ENCODE measurements at places on chromosomes 7 and 10.

GRCh38 chr7:16684935-16685334, 39.0 kb downstream of the BZW2 start:
- DNase-seq: no peak

- no peak for DNase-seq
Measured at GRCh38 chr7:33278095-33278494, 148.7 kb downstream of the BBS9 start.

DNA sequence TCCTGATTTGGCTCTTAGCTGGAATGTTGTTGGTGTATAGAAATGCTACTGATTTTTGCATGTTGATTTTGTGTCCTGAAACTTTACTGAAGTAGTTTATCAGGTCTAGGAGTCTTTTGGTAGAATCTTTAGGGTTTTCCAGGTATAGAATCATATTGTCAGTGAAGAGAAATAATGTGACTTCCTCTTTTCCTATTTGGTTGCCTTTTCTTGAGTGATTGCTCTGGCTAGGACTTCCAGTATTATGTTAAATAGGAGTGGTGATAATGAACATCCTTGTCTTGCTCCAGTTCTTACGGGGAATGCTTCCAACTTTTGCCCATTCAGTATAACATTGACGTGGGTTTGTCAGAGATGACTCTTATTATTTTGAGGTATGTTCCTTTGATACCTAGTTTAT, 52.0 kb downstream of the ZNF783 start:
- DNase-seq: no peak

- DNase-seq: no peak
Measured at GRCh38 chr7:139901901-139902300, 72.8 kb downstream of the TBXAS1 start.

- DNase-seq: no peak
Measured at GRCh38 chr7:155449869-155450557, 7.9 kb upstream of the EN2 start.

GRCh38 chr7:3294432-3295100, 6.5 kb upstream of the SDK1 start:
- DNase-seq: no peak

GRCh38 chr10:79283616-79284015, 63.7 kb upstream of the PPIF start:
- no peak for DNase-seq
